Osteoblast (primary cell): ENCODE measurements at places on chromosomes 12 and 14.
A peak's percentile ranks its signal among the peaks of the same experiment; 100 is the strongest.

DNA sequence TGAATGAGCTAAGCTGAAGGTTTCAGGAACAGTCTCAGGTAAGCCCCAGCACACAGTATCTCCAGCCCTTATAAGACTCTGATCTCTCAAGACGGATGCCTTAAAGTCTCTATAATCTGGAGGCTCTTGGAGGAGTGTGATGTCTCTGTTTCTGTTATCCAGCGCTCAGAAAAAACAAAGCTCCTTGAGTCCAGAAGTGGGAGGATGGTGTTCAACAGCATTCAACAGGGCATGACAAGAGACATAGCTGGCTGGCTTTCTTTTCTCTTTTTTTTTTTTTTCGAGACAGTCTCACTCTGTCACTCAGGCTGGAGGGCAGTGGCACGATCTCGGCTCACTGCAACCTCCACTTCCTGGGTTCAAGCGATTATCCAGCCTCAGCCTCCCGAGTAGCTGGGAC is 31.6 kb upstream of the TESC start:
- DNase-seq: no peak

GRCh38 chr14:92668276-92668973 is 80.0 kb downstream of the LGMN start:
- DNase-seq: no peak

- peak; percentile 89 for DNase-seq
These were observed 5.2 kb upstream of the LRP1-AS start for GRCh38 chr12:57152639-57153038.

DNA sequence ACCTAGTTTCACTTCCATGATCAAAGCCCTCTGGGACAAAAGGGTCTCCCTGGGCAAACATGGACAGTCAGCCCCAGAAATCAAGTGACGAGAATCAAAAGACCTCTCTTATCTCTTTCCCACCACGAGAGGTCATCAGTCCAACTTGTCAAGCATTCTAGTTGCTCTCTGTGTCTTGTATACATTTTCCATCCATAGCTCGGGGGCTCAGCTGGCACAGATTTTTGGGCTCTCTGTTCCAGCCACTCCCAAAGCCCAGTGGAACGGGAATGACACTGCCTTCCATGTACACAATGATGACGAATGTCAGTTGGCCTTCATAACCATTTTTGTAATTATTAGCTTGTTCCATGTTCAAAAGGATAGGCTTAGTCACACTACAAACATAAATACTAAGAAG is 29.7 kb downstream of the NOS1 start:
- no peak for DNase-seq

DNA sequence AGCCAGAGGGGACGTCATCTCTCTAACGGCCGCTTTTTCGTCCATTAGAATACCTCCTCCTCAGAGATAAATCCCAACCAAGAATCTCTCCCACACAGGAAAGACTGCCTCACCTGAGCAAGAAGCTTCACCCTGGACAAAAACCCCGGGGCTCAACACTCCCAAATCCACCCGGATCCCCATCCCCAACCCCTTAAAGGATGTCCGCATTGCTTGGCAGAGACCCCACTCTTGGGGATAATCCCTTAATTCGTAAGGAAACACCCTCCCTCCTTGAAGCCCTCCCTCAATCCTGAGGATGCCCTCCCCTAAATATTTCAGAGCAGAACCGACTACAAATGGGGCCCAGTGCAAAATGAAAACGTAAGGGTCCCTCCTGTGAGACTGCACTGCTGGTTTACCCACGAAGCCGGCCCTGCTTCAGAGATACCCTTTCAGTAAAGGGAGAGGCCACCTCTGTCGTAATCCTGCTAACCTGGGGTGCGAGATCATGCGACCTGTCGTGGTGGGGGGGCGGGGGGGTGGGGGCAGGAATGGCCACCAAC is 655 bp upstream of the DYNLL1 start:
- peak; percentile 67 for DNase-seq

GRCh38 chr12:119704065-119704747 is 36.3 kb downstream of the PRKAB1 start:
- peak; percentile 64 for DNase-seq

GRCh38 chr12:69154585-69155363 is 84.6 kb upstream of the CPSF6 start:
- no peak for DNase-seq

DNA sequence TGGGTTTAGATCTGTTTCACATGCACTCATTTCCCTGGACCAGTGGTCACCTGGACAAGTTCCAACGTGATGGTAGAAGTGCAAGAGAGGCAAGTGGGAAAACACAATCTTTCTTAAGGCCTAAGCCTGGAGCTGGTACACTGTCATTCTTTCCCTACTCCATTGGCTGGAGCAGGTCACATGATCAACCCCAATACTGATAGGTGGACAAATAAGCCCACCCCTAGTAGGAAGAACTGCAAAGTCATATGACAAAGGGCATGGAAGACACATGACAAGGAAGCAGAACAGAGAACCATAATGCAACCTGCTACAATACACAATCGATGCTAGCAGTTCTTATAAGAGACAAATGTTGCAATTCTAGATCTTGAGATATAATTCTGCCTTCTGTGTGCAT is 66.3 kb downstream of the SRRM4 start:
- DNase-seq: no peak

- no peak for DNase-seq
These were observed 41.9 kb downstream of the KCNA1 start for GRCh38 chr12:4951601-4952000.

DNA sequence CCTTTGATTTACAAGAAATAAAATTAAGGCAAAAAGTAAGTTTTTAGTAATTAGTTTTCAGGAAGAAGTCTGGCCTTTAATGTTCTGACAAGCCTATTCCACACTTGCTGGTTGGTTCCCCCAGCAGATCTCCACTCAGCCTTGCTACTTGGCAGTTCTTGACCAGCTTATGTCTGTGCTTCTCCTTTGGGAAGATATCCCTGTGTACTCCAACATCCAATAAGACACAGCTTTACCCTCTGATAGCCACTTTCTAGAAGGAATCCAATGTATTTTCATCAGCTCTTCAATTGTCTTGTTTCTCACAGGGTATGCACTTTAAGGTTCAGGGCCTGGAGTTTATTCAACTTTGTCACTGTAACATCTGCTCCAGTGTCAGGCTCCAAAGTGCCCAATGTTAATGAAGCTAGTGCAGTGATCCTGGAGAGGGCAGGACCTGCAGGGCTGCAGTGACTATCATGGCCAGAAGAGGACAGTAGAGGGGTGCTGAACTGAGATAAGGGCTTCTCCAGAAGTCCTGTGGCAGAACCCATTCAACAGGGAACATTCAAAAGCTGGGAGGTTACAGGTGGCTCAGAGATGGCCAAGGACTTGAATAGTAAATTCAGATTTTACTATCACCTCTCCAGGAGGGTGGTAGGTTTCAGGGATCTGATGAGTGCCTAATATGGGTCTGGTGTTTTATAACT is 22.9 kb downstream of the JKAMP start:
- DNase-seq: peak; percentile 46

DNA sequence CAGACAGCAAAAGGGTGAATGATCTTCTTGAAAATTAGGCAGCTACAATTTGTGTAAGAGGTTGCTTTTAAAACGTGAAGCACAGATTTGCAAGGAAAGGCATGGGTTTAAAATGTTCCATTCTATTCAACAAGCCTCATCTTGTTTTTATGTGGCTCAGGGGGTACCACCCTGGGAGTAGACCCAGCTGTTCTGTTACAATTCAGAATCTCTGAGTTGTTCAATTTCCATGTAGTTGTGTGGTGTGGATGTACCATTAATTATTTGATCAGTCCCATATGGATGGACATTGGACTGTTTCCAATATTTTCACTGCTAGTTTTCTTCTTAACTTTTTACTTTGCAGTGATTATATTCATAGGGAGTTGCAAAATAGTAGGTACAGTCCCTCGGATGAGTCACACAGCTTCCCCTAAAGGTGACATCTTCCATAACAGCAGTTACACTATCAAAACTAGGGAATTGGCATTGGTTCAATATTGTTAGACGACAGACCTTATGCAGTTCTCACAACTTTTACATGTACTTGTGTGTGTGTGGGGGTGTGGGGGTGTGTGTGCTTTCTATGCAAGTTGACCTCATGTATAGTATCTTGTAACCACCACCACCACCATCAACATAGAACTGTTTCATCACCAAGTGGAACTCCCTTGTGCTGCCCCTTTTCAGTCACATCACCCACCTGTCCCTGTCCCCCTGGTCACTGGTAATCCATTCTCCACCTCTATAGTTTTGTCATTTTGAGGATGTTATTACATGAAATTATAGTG is 59.0 kb upstream of the CAPRIN2 start:
- no peak for DNase-seq

GRCh38 chr12:101221301-101221700 is 11.3 kb upstream of the SLC5A8 start:
- DNase-seq: no peak

DNA sequence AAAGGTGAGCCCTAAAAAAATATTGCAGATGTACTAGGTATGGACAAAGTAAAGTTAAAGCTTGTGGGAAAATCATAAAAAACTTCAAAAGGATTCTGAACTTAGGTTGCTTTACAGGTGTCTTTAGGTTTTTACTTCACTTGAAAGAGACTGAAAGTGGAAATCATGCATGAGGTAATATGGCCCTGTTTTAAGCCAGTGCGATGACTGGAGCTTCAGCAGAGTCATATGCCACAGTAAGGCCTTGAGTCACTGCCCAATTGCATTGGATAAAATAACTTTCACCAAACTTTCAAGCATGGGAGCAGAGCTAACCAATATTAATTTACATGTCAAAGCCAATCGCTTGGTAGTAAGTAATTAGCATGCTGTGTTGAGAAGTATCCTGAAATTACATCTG is 63.9 kb upstream of the TMEM260 start:
- DNase-seq: no peak

- peak; percentile 70 for DNase-seq
These were observed 20.3 kb downstream of the HEBP1 start for GRCh38 chr12:12979731-12980259.

DNA sequence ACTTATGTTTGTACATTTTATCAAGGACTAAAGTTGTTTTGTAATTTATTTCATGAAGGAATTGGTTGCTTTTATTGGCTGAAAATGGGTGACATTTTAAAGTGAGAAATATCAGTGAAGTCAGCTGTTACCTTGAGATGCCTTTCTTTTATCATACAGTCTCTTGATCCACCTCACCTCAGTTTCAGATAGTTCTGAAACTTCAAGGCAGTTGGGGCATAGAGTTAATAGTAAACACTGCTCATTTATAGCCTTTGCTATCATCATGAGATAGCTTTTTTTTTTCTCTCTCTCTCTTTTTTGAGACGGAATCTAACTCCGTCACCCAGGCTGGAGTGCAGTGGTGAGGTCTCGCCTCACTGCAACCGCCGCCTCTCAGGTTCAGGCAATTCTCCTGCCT is 76.7 kb downstream of the MON2 start:
- no peak for DNase-seq

DNA sequence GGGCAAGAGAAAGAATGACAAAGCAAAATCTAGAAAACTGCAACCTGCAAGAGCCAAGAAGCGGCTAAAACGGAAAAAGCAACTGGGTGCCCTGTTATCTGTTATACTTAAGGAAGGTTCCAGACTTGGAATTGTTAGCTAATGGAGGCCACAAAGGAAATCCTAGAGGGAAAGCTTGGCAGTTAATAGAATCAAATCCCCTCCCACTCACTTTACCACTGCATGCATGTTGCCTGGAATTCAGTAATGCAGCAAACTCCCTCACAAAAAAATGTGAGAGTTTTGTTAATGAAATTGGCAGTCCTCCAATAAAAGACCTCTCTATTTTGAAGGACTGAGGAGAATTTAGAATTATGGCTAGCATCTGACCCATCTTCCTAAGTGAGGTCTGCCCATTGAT is 164.2 kb upstream of the SOX5 start:
- DNase-seq: no peak
